ENCODE measurements at places on chromosomes 11 and 22.

- no peak for DNase-seq
These were observed 423.7 kb upstream of the CADM1 start for GRCh38 chr11:115927823-115928329.

DNA sequence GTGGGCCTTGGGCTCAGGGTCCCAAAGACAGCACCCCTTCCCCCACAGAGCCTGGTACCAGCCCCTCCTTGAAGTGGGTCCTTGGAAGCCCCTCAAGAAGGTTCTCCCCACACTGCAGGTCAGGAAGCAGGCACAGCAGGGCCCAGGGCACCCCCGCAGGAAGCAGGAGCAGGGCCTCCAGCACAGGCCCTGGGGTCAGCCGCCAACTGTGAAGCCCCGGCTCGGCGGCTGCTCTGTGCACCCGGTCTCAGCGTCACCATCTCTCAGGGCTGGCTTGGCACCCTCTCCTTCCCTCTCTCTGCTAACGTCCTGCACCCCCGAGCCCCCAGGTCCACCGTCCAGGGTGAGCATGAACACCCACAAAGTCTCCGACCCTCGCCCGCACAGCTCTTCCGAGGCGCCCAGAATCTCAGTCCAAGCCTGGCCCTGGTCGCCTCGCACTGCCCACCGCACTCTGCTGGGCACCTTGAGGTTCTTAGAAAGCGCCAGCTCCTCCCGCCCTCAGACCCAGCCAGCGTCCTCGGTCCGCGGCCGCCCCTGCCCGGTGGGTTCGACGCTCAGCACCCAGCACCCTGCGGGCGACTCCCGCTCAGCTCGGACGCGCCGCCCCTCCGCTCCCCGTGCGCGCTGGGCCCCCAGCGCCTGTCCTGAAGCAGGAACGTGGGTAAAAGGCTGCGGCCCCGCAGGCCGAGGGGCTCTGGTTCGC is 1.4 kb upstream of the SIGIRR start:
- no peak for DNase-seq

DNA sequence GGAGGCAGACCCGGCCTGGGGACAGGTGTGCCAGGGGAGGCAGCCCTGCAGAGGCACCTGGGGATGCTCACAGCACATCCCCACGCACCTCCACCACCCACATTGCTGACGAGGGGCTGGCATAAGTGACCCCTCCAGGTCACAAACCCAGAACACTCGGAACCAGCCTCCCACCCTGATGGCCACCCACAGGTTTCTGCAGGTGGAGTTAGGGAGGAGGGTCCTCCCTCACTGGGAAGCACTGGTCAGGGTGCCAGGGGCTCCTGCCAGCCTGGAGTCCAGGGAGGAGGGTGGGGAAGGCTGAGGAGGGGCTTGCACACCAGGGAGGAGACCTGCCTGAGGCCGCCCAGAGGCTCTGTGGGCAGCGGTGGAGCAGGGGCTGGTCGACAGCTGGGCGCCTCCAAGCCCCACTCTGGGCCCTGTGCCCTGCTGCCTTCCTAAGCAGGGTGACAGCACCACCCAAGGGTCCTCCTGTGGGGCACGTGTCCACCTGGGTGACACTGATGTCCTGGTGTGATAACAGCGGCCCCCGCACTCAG is 51.0 kb upstream of the CARS1 start:
- DNase-seq: no peak

DNA sequence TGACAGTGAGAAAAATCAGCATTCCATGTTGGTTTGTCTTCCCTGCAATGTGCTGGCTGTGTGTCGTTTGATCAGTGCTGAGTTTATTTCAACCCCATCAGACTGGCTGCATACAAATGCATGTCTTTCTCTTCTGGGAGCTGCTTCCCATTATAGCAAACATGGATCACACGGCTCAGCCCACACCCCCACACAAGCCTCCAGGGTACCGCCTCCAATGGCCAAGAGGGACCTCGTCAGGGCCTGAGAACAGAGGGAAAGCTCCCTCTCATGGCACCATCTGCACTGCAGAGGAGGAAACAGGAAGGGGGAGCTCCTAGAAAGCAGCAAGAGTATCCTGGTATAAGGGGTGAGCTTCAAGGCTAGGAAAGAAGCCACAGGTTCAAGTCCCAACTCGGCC is 214.2 kb downstream of the LARGE1 start:
- peak; percentile 7 for DNase-seq

DNA sequence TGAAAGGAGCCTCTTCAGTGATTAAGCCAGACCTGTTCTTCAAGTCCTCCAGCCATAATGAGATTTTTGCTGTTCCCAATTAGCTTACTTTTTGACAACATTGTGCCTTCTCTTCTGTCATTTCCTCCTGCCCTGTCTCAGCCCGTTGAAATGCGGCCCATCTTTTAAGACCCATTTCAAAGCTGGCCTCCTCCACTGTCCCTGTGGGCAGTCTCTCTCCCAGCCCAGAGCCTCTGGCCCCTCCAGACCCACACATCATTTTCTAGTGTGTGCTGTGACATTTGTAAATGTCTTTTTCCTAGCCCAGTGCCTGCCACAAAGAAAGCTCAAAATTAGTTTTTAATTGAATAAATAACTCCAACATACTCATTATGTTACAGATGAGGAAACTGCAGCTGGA is 70.9 kb downstream of the BUD13 start:
- no peak for DNase-seq

DNA sequence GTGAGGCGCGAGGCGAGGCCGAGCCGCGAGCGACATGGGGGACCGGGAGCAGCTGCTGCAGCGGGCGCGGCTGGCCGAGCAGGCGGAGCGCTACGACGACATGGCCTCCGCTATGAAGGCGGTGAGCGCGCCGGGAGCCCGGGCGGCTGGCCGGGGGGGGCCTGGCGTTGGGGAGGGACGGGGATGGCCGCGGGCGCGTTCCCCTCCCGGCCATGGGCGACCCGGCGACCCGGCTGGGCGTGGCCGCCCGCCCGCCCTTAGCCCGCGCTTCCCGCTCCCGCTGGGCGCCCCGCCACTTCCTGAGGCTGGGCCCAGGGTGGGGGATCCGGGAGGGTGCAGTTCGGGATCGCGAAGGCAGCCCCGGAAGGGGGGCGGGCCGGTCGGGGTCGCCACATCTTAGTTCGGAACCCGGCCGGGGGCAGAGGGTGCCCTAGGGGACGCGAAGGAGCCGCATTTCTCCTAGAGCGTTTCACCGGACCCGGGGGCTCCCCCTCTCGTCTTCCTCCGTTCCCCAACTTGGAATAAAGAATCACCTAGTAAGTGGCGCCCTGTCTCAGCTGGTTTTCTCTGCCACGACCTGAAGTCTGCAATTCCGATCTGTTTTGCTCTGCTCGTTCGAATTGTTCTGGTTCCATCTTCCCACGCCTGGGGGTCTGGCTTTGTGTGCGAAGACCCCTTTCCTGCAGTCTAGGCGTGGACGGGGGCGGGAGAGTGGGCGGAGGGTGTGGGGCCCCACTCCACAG is 536 bp downstream of the YWHAH start:
- DNase-seq: no peak

- DNase-seq: no peak
These were observed 13.5 kb downstream of the CHKA start for GRCh38 chr11:68107689-68108088.

DNA sequence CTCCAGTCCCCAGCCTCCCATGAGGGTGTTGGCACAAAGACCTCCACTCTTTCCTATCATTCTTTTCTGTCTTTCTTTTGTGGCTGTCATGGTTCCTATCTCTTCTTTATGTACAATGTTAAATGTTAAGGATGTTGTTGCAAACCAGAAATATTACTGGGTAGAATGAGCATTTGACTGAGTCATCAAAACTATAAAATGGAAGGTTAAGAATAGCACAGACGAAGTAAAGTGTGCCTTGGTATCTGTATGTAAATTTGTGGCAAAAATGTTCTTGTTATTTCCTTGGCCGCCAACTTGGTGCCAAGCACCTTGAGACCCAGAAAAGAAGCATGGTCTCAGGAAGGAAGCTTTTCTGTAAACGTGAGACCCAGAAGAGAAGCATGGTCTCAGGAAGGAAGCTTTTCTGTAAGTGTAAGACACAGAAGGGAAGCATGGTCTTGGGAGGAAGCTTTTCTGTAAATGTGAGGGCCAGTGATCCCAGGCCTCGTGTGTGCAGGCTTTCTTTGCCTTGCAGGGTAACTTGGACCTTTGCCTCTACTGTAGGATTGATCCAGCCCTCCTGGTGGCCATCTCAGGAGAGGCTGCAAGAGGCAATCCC is 6.7 kb upstream of the PKP3 start:
- DNase-seq: no peak

GRCh38 chr11:129856036-129856435 is 39.3 kb downstream of the NFRKB start:
- no peak for DNase-seq

DNA sequence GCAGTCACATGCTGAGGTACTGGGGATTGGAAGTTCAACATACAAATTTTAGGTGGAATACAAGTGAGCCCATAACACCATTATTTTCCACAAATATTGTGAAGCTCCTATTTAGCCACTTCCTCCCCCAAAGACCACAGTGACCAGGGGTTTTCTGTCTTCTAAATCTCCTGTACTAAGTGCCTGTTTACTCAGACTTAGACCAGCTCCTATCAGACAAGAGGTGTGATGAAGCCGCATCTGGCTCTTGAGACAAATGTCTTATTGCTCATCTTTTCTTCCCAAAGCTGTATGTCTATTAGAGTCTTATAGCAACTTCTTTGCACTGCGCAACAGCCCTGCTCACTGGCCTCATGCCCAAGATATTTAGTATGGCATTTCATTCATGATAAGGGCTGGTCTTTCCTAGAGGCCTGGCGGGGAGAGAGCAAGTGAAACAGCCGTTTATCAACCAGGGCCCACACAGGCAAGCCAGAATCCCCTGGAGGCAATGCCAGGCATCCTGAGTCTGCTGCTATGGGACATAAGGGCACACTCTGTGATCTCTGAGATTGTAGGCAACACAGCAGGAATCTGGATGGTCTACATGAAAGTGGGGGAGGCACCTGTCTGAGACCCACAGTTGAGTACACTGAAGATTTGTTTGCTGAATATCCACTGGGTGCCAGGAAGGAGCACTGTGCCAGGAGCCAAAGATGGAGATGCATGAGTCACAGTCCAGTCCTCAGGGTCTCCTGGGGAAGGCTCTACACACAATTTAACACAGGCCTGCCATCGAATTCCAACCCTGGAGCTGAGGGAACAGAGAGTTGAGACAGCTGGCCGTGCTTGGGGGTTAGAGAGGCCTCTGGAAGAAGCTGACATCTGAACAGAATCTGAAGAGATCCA is 78.5 kb upstream of the NCAM1 start:
- no peak for DNase-seq

DNA sequence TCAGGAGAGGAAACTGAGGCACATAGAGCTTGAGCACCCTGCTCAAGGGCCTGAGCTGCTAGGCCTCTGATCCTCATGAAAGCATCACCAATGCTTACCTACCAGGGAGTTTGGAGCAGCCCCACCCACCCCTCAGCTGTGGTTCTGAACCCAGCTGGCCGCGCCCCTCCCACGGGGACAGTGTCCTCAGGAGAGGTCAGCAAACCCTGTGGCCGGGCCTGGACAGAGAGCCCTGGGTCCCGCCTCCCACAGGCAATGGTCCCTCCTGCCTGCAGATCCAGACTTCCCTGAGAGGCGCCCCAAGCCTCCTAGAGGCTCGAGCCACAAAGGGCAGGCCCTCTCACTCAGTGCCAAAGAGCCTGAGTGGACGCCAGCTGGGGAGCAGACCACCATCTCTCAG is 184.9 kb downstream of the BRD1 start:
- no peak for DNase-seq

DNA sequence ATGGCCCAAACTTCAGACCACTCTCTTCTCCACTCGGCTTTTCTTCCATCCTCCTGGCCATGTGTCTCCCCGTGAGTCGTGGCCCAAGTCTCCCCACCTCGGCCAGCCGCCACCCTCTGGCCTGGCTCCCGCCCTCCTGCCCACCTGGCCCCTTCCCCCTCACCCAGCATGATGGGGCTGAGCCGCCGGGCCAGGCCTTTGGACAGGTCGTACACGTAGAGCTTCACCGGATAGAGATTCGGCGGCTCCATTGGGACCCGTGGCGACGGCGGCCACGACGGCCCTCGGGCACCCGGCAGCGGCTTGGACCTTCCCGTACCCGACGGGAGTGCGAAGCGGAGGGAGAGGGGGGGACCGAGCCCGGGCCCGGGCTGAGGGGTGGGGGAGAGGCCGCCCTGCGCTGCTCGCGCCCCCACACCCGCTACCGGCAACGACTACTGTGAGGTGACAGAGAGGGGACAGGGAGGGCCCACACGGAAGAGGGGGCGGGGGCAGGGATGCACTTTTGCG is at the start of gene DESI1:
DESI1 (minus strand) TSS at position 455 of the 510 bp plus-strand sequence; CDS start at position 251, 204 bp downstream.
- DNase-seq: no peak

DNA sequence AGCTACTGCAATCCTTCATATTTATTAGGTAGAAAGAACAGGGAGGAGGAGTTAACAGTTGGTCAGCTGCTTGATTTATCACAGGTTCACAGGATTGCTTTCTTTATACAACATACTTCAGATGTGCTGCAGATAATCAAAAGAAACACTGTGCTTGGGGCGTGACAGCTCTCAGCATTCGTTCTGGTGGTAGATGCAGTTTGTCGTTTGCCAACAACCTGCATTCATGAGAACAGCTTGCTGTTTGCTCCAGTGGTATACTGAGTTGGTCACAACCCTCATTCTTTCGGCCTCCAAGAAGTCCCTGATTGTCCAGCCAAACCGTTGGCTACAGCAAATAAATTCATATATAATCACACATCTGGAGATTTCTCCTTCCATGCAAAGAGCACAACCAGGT is 120.5 kb downstream of the ZNF280B start:
- DNase-seq: no peak

- no peak for DNase-seq
These were observed 22.5 kb upstream of the ALG8 start for GRCh38 chr11:78161962-78162371.

DNA sequence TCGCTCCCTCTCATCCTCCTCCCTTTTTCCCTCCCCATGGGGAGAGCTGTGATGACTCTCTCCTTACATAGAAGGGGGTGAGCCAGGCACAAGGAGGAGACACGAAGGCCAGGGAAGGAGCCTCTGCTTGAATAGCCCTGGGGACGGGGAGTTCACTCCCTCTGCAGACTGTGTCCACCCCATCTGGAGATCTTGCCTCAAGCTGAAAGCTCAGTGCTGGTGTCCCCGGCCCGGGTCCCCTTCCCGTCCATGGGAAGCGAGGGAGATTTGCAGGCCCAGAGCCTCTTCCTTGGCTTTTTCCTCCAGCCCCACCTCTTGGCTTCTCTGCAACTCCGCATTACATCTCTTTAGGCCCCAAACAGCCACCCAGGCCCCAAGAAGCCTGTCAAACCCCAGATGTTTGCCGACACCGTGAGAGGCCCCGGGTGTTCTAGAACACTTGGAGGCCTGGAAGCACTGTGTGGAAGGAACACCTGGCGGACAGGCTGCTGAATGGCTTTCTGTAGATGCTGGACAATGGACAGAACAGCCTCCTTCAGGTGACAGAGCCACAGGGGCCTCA is 32.3 kb downstream of the LINC01488 start:
- no peak for DNase-seq

- DNase-seq: no peak
These were observed 10.7 kb downstream of the SLC37A2 start for GRCh38 chr11:125073616-125074483.
